ENCODE measurements at places on chromosomes 6 and 20.

DNA sequence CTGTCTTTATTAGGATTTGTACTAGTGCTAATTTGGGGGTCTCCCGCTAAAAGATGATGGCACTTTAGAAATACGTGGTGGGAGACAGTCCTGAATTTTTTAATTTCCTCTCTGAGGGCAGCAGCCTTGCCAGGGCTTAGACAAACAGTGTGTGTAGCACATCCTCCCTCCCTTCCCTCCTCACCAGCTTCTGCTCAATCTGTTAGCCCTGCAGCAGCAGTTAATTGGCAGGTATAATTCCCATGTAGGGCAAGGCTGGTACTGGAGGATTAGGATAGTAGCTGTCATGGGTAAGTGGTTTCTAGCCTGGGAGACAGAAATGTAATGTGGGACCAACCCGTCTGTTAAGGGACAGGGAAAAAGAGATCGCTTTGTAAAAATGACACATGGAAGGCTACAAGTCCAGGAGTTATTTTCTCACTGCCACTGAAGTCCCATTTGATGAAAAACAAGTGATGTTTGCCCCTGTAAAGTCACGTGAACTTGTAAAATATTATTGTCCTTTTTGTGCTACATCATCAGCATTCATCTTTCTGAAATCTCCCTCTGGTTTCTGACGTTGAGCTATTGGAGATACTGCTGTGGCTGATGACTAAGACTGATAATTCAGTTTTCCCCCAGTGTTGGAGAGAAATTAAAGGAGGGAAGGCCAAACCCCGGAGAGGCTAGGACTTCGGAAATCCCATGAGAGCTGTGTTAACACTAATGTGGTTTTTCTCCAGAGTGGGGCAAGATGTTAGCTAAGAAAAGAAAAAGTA, 40.6 kb downstream of the CTNNBL1 start:
- no peak for DNase-seq

GRCh38 chr6:26459023-26459810, 1.5 kb downstream of the BTN2A1 start:
- DNase-seq, result no peak

DNA sequence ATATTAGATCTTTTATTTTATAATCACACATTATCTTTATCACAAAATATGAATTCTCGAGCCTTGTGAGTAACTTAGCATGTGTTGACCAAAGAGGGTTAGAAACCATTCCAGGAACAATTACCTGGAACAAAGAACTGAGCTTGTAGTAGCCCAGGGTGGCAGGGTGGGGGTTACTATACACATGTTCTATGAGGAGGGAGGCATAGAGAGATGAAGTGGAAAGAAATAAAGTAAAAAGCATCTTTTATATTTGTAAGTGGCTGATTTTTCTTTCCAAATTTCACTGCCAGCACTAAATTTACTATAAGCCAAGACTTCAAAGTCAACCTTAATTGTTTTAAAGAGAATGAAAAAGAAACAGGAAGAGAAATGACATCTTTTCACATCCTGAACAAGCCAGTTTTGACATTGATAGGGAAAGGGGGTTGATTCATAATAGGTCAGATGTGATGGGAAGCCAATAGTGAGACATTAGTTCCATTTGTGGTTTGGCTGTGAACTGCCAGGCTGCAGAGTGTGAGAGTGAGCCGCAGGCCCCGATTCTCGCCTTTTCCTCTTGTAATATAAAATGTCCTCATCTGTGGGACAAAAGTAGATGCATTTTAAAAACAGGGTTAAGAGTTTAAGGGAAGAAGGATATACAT, 52.7 kb upstream of the MYB start:
- DNase-seq, result no peak

GRCh38 chr6:90428514-90428913, 131.9 kb upstream of the BACH2 start:
- no peak for DNase-seq

- no peak for DNase-seq
Observed at GRCh38 chr20:58102261-58102660, 126.2 kb downstream of the ANKRD60 start.

DNA sequence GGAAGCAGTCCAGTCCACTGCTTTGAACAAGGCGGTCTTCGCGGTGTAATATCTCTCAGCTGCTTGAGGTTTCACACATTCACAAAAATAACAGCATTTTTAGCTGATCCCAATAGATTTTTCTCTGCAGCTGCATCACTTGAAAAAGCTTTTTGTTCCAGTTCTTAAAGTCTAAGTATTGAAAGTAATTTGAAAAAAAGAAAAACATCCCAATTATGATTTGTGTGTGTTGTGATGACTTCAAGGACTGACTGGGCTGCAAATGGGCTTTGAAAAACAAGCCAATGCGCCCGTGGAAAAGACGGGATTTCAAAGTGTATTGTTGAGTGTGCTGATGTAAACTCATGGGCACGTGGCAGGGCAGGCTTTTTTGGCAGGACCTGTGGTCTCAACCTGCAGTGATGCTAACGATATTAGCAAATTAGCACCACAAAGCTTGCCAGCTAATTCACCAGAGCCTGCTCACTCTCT, 151.1 kb downstream of the TMEM242 start:
- no peak for DNase-seq

DNA sequence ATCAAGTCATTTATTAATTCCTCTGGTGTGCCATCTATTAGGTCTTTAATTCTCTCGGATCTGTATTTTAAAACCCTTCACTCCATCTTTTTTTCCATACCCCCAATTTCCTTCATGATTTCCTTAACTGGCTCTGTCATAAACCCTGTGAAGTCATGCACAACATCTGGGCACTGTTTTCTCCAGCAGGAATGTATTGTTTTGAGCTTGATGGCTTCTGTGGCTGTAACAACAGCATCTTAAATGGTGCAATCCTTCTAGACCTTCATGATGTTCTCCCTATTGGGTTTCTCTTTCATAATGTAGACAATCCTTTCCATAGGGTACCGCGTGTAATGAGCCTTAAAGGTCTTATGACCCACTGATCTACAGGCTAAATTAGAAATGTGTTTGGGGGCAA, 29.0 kb downstream of the CDK19 start:
- DNase-seq, result no peak

- no peak for DNase-seq
Observed at GRCh38 chr6:159746759-159747158, 15.1 kb upstream of the ACAT2 start.

DNA sequence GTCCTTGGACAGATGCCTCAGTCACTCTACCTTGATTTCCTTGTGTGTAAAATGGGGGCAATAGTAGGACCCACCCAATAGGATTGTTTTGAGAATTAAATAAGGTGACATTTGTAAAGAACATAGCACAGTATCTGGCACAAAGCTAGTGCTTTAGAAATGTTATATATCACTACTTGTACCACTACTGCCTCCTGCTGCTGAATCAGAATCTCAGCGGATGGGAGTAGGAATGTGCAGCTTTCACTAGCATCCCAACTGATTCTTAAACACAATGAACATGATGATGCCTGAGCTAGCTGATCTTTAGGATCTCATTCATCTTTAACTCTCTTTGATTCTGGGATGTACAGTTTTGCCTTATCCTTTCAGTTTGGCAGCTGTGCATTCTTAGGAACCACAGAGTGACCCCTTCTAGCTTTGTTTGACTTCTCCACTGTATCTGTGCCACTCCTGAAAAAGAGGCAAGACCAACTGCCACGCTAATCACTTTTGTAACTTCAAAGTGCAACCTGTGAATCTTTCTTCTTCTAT, 7.2 kb downstream of the PBOV1 start:
- DNase-seq, result no peak

GRCh38 chr6:122736163-122736562, 43.4 kb upstream of the FABP7 start:
- DNase-seq, result no peak

- no peak for DNase-seq
Observed at GRCh38 chr6:30463242-30463641, 26.1 kb upstream of the HLA-E start.

DNA sequence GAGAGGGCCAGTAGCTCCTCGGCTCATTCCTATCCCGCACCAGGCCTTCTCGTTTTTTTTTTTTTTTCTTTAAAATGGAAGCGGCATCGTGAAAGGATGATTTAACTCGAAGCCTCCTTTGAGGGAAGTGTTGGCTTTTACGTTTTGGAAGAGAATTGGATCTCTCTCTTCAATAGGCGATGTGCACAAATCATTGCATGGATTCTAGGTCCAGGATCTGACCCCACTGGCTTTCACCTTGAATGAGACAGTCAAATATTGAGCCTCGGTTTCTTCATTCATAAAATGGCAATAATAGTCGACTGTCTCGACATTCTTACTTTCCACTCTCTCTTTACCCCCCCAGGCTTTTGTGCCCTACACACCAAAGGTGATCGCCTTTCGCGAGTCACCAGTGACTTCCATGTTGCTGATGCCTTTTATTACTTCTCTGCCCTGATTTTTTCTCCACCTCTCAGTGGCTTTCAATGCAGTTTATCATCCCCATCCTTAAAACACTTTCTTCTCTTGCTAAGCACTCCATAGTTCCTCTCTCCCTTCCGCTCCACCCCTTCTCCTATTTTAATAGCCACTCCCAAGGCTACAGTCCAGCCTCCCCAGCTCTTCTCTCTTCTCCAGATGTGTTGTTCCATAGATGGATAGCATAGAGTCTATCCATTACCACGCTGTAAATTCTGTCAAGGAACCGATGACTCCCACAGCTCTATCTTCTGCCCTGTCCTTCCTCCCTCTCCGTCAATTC, 473 bp upstream of the DTNBP1 start:
- no peak for DNase-seq

DNA sequence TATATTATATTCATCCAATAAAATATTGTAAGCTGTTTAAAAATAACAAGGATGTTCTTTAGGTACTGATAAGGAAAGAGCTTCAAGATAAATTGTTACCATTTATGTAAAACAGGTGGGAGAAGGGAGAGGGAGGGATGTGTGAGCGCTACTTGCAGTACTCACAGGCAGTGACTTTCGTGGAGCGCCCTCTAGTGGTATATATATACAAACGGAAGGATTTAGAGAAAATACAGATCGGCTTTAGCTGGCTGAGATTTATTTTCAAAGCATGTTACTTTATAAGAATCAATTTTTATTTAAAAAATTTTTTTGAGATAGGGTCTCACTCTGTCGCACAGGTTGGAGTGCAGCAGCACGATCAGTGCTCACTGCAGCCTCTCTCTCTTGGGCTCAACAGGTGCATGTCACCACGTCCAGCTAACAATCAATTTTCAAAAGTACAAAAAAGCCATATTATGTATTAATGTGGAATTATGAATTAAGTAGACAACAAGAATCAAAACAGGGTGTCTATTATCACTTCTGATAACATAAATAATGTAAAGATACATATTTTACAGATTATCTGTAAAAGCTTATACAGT, 3.3 kb upstream of the MOG start:
- peak; percentile 55 for DNase-seq

DNA sequence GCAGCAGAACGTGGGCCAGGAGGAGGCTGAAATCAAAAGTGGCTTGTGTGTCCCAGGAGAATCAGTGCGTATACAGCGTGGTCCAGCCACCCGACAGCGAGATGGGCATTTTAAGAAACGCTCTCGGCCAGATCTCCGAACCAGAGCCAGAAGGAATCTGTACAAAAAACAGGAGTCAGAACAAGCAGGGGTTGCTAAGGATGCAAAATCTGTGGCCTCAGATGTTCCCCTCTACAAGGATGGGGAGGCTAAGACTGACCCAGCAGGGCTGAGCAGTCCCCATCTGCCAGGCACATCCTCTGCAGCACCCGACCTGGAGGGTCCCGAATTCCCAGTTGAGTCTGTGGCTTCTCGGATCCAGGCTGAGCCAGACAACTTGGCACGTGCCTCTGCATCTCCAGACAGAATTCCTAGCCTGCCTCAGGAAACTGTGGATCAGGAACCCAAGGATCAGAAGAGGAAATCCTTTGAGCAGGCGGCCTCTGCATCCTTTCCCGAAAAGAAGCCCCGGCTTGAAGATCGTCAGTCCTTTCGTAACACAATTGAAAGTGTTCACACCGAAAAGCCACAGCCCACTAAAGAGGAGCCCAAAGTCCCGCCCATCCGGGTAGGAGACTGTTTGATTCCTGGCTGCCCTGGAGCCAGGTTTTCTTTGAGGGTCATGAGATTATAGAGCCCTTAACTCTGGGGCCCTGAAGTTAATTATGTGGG, 75.3 kb downstream of the ASXL1 start:
- no peak for DNase-seq

DNA sequence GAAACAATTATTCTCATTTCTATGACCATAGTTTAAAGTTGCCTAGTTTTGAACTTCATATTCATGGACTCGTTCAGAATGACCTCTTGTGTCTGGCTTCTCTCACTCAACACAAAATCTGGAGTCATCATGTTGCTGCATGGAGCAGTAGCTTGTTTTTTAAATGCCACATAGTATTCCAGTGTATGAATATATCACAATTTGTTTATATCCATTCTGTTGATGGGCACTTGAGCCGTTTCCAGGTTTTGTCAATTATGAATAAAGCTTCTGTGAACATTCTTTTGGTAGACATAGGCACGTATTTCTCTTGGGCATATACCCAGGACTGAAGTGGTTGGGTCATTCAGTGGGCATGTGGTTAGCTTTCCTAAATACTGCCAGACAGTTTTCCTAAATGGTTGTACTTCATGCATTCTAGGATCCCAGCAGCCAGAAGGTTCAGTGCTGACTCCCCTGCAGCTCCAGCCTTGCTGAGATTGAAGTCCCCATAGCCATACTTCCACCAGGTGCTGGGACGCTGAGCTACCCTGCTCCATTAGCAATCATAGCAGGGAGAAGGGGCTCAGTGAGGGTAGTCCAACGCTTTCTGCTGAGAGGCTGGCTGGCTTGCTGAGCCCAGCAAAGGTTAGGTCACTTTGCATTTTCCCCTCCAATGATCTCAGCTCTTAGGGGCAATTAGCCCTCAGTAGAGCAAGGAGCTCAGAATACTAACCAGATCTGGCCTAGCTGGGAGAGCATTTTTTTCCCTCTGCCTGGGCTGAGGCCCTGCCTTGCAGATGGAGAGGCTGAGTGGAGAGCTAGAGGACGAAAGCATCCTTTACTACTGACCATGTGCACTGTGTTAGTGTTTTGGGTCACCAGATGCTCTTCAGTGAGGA, 35.7 kb upstream of the CTNNBL1 start:
- no peak for DNase-seq

DNA sequence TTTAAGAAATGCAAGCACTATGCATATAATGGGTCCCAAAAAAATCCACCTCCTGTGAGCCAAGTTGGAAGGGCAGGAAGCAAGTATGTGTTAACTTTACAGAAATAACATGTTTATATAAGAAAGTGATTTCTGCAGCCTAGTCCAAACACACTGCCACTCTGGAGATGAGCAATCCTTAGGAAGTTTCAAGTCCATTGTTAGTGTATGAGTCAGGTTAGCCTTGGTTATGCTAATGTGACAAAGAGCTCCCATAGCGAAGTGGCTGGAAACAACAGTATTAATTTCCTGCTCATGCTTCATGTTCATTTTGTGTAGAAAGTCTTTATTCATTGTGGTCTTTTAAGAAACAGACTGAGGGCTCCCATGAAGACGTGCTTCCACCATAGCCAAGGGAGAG, 121.4 kb downstream of the TBXT start:
- peak; percentile 88 for DNase-seq

- no peak for DNase-seq
Observed at GRCh38 chr20:31473331-31474096, 1.4 kb downstream of the DEFB124 start.

GRCh38 chr6:166955865-166956443, 396 bp downstream of the RNASET2 start:
- DNase-seq, result no peak

Data from non-pigmented ciliary epithelial cell (primary cell).